ENCODE measurements at places on chromosomes 4 and X. TPM values are rescaled to one million over a fixed set of nuclear protein-coding genes. Genes with fewer than 3 reads are reported as not detected.

GRCh38 chrX:34657726-34658070 is 613 bp upstream of the TMEM47 start:
- no peak for DNase-seq

CSN3 gene
- total RNA-seq, result not detected

TEX13C gene
- not detected for total RNA-seq

GRCh38 chr4:153931804-153932203 is 142.9 kb upstream of the SFRP2 start:
- no peak for DNase-seq

ETDA gene
- total RNA-seq, result not detected

FABP2 gene
- total RNA-seq, result 0.48 TPM

DNA sequence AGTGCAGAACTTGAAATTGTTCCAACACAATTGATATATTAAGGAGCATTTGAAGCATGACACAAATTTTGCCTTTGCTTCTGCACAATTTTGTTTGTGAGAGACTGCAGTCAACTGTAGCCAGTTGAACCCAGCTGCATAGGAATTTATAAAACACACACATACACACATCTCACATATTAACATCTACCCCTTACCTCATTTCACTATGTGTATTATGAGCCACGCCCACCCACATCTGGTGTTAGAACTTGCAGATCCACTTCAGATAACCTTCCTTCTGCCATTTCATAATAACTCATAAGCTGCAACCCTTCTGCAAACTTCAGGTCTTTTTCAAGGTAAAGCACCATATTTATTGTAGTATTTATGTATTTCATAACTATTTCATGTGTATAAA is 188.1 kb upstream of the WDFY3 start:
- no peak for DNase-seq

- no peak for DNase-seq
These were observed 1499.9 kb downstream of the PCDH18 start for GRCh38 chr4:136032391-136032790.

GRCh38 chrX:136781180-136781797 is 557 bp upstream of the ARHGEF6 start:
- DNase-seq, result no peak

- DNase-seq, result no peak
These were observed 19.2 kb downstream of the PI4K2B start for GRCh38 chr4:25253071-25253445.

DNA sequence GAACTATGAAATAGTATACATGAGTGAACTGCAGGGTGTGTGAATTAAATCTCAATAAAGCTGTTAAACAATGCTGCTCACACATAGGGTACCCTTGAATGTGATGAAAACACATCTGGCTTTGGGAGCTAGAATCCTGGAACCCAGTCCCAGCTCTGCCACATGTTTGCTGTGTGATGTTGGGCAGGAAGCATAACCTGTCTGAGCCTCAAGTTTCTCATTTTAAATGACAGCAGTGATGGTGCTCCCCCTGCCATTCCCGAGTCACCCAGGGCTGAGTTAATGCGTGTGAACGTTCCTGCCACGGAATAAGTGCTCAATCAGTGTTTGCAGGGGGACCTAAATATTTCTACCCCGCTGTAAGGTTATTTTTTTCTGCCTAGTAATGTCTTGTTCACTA is 10.9 kb downstream of the EVC start:
- DNase-seq, result no peak

GRCh38 chr4:65839164-65839931 is 169.1 kb upstream of the EPHA5 start:
- no peak for DNase-seq

GRCh38 chrX:14660970-14661369 is 131.6 kb downstream of the GLRA2 start:
- DNase-seq, result no peak

DNA sequence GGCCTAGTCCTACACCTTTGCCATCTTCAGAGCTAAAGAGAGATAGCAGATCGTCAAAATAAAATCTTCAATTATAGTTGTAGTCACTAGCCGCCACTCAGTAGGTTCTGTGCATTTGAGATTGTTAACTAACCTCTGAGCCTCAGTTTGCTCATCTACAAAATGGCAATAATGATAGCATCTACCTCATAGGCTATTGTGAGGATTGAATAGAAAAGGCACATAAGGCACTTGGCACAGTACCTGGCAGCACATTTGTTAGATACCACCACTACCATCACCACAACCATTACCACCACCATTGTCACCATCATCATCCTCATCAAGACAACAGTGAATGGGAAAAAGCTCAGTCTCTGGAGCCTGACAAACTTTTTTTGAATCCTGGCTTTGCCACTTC is 134.6 kb downstream of the AMMECR1 start:
- no peak for DNase-seq

ZCCHC18 gene
- total RNA-seq, result not detected

All from right atrium auricular region (tissue), 2 donors.